ENCODE measurements at places on chromosomes 3 and 15.

GRCh38 chr15:100349321-100349695 lies 7.5 kb upstream of the ADAMTS17 start:
- DNase-seq, result no peak

DNA sequence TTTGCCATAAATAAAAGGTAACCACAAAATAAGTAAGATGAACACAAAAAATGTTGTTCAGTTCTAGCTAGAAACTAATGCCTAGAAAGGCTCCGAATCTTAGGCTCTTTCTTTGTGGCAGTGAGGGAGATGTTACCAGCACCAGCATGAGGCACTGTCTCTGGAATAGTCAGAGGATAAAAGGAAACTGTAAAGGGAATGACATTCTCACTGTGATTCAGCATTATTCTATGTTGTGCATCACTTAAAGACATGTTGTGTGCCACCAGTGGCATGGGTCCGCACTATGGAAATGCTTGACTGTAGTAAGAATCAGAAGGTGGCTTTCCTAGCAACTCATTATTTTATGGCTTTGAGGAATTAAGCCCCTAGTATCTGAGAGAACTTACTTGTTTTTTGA lies 70.8 kb downstream of the SEC22A start:
- no peak for DNase-seq

DNA sequence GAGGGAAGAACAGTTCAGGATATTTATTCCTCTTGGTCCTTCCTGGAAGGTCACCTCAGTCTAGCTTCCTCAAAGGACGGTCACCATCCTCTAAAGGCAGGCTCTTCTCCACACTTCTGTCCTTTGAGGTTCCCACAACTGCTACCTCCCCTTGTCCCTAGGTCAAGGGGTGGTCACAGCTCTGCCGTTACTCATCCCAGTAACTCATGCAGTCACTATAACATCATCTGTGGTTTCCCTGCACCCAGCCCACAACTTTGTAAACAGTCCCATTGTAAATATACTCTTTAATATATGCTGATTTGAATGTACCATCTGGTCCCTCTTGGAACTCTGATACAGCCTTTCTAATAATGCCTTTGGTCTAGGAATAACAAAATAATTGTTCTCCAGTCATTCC lies 887.4 kb downstream of the FHIT start:
- no peak for DNase-seq

DNA sequence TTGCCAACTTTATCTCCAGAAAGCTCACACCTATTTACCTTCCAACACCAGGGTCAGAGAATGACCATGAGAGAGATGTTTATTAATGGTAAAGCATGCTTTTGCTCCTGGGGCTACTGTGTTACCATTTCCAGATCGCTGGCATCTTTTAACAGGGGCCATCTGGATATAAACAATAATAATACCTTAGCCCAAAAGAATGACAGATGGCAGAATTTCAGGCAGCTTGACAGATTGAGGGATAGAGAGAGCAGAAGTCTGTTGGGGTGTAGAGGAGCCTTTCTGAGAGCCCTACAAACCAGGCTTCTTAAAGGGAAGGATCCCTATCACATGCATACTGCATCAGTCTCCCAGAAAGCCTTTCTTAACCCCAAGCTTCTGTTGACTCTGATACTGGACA lies 17.7 kb downstream of the RBP1 start:
- no peak for DNase-seq

GRCh38 chr3:130733236-130733875 lies 13.3 kb downstream of the PIK3R4 start:
- no peak for DNase-seq

GRCh38 chr3:195811756-195812155 lies at the start of gene MUC4:
TSS of gene MUC4 (minus strand) at chr3:195811929. CDS start at chr3:195811817, 112 bp downstream.
- DNase-seq, result no peak

- DNase-seq, result peak; percentile 49
Measured at GRCh38 chr3:5006755-5007202, 27.5 kb downstream of the BHLHE40 start.

- DNase-seq, result no peak
Measured at GRCh38 chr3:30962084-30962483, 67.6 kb upstream of the GADL1 start.

- DNase-seq, result no peak
Measured at GRCh38 chr3:53509494-53509893, 15.1 kb downstream of the CACNA1D start.

- DNase-seq, result no peak
Measured at GRCh38 chr3:157280786-157281185, 120.8 kb upstream of the CCNL1 start.

- DNase-seq, result no peak
Measured at GRCh38 chr3:56966509-56966908, 94.0 kb upstream of the SPATA12 start.

DNA sequence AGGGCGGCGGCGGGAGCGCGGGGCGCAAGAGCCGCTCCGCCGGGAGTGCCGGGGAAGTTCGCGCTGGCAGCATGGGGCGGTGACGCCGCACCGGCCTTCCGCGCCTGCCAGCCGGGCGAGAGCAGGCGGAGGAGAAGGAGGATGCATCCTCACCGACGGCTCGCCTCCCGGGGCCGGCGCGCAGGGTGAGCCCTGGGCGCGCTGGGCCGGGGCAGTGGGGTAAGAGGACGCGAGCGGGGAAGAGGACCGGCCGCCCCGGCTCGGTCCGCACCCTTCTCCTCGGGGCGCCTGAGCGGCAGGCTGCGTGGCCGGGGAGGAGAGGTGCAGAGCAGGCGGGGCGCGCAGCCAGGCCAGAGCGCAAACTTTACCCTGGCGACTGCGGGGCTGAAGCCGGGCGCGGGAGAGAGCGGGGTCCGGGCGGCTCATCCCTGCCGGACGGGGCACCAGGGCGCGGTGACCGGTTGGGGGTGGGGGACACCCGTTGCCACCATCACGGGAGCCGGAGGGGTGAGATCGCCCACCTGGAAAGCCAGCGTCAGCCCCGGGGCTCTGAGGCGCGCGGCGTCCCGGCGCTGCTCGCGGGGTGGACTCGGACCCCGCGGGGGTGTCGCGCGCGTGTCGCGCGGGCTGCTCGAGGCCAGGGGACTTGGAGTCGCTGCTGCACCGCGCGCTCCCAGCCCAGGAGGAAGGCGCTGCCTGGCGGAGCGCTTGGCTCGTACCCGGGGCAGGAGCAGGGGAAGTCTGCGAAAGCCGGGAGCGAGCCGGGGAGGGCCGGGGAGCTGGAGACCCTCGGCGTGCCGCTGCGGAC lies 542 bp downstream of the GABRA5 start:
- DNase-seq, result no peak

DNA sequence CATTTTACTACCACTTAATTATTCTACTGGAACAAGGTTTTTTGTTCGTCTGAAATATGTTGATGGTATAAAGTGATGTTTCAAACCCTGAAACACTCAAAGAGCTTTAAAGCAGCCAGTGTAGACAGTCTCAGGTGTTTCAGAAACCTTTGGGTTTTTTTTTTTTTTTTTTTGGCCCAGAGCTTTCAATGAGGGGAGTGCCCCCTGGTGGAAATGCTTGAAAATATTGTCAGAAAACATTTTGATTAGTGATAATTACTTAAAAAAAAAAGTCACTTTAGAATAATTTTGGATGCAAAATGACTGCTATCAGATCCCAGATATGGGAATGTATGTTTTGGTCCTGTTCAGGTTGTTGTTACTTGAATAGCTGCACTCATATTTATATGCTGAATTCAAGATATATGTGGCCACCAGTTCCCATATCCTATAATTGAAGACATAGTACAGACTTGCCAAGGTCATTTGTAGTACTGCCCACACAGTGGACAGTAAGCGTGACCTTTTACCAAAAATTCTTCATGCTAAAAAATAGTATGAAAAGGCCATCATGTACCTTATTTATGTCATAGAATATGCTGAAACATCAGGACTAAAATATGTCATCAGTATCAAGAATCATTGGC lies 35.9 kb downstream of the SATB1 start:
- DNase-seq, result peak; percentile 13

- DNase-seq, result no peak
Measured at GRCh38 chr3:194275721-194276120, 75.4 kb downstream of the CPN2 start.

DNA sequence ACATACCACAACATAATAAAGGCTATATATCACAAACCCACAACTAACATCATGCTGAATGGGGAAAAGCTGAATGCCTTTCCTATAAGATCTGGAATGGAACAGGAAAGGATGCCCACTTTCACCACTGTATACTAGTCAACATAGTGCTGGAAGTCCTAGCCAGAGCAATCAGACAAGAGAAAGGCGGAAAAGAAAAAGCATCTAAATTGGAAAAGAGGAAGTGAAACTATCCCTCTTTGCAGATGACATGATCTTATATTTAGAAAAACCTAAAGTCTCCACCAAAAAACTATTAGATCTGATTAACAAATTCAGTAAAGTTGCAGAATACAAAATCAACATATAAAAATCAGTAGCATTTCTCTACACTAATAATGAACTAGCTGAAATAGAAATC lies 14.6 kb upstream of the PIK3CA start:
- no peak for DNase-seq

DNA sequence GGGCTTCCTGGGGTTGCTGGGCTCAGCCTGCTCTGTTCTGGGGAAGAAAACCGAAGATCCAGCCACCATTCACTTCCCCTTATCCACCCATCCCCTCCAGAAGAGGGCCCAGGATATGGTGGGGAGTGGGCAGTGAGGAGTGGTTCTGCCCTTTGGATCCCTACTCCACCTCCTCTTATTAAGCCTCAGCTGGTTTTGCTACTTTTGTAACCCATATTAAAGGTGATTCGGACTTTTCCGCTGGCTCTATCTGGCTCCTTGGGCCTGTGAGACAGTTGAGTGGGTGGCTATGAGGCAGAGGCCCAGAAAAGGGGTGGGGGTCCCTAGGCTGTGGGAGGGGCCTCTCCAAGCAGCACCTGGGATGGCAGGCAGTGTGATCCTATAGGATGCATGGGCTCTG lies 33.8 kb downstream of the NBEAL2 start:
- DNase-seq, result no peak

- no peak for DNase-seq
Measured at GRCh38 chr3:17602126-17602525, 140.3 kb downstream of the TBC1D5 start.

- DNase-seq, result no peak
Measured at GRCh38 chr15:56887782-56888438, 30.5 kb upstream of the TCF12 start.

GRCh38 chr3:13459605-13460340 lies 20.3 kb upstream of the HDAC11 start:
- no peak for DNase-seq

DNA sequence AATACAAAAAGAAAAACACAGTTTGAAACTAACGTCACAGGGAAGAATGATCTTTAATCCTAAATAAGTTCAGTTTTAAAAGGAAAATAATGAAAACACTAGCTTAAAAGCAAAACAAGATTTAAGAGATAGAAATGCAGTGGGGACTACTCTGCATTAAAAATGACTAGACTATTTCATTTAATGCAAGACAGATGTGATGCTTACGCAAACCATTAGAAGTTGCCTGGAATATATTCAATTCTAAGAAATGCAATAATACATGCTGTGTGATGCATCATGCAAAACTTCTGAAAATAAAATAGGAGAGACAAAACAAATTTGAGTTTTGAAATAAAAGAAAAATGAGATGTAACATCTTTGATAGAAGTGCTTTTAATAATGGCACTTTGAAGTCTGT lies 97.6 kb upstream of the STRIT1 start:
- DNase-seq, result no peak

DNA sequence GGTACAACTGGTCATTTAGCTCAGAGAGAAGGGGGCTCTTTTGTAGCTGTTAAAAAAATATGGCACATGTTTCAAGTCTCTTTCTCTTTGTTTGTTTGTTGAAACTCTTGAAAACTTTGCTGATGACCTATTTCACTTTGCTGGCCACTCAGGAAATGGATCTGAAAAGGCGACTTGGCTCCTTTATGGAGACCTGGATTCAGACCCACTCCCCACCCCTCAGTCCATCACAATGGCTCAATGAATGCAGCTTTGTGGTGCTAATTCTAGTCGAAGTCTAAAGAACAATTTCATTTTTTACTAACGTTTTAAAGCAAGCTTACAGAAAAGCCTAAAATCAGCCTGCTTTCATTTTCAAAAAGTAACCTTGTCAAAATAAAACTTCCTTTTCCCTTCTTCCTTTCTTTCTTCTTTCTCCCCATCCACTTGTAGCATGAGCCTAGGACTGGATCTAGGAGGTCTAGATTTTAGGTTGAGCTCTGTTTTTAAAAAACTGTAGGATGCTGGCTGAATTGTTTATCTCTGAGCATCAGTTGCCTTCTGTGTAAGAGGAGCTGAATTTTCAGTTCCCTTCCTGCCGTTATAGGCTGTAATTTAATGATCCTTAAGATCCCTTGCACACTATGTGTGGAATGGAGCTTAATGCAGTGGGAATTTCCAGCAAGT lies 165.5 kb upstream of the FEZF2 start:
- no peak for DNase-seq

GRCh38 chr3:134252766-134253165 lies 2.1 kb upstream of the RYK start:
- no peak for DNase-seq

DNA sequence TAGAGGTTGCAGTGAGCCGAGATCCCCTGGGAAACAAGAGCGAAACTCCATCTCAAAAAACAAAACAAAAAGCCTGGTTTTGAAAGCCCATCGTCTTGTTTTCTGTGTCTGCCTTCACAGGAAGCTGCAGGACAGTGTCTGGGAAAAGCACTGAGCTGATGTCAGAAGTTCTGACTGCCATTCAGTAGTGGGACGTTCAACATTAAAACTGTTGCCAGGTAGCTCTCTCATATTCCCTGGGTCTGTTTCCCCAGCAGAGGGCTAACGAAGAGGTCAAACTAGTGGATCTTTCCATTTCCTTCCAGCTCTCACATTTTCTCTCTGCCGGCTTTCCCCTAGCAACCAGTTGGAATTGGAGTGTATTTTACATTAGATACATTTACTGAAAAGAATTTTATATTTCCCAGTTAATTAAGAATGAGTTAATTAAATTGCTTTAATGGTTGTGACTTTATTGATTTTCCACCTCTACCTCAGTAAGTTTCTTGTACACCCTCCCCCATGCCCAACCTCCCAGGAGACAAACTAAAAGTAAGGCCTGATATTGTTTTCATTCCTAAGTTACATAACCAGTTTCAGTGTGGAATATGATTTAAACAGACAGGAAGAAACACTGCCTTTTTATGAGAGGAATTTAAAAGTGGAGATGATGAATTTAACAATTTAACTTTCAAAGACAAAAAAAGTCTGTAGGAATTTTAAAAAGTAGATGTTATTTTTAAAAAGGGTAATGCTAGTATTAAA lies 29.9 kb downstream of the RCN2 start:
- DNase-seq, result no peak

GRCh38 chr3:133742351-133743091 lies 3.7 kb upstream of the TF start:
- no peak for DNase-seq

- no peak for DNase-seq
Measured at GRCh38 chr15:52370010-52370409, 74.4 kb upstream of the MYO5C start.

GRCh38 chr3:46120983-46121382 lies 87.1 kb downstream of the CCR1 start:
- no peak for DNase-seq

DNA sequence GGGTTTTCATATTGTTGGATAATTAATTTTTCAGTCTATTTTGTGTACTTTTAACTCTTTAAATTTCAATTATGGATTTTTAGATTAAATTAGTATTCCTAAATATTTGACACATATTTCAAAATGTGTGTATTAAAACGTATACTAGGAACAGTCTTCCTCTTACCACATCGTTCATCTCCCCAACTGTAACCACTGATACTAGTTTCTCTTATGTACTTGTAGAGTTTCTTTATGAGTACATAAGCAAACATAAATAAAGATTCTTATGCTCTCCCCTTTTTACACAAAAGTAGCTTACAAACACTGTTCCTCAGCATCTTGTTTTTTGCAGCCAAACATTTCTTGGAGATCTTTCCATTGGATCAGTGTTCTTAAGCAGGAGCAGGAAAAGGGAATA lies 45.9 kb downstream of the CMSS1 start:
- no peak for DNase-seq

GRCh38 chr15:59298225-59298853 lies 74.3 kb downstream of the MYO1E start:
- no peak for DNase-seq
